ENCODE measurements at places on chromosomes 1 and 21. TPM values are rescaled to one million over a fixed set of nuclear protein-coding genes. Genes with fewer than 3 reads are reported as not detected.

- DNase-seq = no peak
Measured at GRCh38 chr1:100035214-100035613, 65.4 kb downstream of the SLC35A3 start.

GRCh38 chr1:226637147-226637935, 88.8 kb downstream of the STUM start:
- no peak for DNase-seq

DNA sequence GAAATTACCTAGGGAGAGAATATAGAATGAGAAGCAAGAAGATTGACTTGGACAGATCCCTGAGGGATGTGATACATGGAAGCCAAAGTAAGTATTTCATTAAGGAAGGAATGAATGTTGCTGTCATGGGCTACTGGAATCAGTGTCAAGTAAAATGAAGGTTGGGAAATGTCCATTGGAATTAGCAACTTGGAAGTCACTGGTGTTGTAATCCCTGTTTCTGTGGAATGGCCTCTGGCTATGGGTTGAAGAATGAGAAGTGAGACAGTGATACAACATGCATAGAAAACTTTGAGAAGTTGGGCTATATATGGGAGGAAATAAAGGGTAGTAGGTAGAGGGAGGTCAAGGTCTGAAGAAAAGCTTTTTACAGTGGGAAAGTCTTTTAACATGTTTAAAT, 54.7 kb downstream of the CCDC18 start:
- no peak for DNase-seq

DNA sequence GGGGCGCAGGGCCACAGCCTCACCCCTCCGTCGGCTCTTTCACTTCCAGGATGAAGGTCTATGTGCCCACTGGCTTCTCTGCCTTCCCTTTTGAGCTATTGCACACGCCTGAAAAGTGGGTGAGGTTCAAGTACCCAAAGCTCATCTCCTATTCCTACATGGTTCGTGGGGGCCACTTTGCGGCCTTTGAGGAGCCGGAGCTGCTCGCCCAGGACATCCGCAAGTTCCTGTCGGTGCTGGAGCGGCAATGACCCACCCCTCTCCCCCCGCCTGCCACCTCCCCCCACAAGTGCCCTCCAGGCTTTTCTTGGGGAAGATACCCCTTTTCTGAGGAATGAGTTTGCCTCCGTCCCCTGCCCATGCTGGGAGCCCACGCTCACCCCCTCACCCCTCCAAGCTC, 35.2 kb downstream of the EPHX1 start:
- no peak for DNase-seq

OBSCN gene
- total RNA-seq = 1.1 TPM

- no peak for DNase-seq
Measured at GRCh38 chr1:161989786-161990185, 33.9 kb downstream of the OLFML2B start.

DNA sequence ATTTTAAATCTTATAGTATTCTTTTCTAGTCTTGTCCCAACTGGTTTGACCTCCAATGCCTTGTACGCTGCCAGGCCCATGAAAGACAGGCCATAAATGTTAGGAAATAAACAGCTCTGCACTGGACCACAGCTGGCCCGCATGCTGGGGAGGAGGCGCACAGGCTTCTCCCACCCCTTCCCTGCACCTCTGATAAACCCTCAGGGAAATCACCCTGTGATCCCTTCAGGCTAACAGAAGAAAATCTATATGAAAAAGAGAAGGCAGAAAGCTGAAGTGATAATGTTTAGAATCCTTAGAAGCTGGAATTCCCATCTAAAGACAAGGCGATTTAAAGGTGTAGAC, 41.5 kb downstream of the COLGALT2 start:
- DNase-seq = no peak

- no peak for DNase-seq
Measured at GRCh38 chr1:39857126-39857878, 26.0 kb downstream of the TRIT1 start.

- no peak for DNase-seq
Measured at GRCh38 chr1:41762251-41762650, 156.5 kb downstream of the HIVEP3 start.

POGK gene
- 29.9 TPM for total RNA-seq

AKR7A3 gene
- total RNA-seq = not detected

NR1I3 gene
- total RNA-seq = not detected

DNA sequence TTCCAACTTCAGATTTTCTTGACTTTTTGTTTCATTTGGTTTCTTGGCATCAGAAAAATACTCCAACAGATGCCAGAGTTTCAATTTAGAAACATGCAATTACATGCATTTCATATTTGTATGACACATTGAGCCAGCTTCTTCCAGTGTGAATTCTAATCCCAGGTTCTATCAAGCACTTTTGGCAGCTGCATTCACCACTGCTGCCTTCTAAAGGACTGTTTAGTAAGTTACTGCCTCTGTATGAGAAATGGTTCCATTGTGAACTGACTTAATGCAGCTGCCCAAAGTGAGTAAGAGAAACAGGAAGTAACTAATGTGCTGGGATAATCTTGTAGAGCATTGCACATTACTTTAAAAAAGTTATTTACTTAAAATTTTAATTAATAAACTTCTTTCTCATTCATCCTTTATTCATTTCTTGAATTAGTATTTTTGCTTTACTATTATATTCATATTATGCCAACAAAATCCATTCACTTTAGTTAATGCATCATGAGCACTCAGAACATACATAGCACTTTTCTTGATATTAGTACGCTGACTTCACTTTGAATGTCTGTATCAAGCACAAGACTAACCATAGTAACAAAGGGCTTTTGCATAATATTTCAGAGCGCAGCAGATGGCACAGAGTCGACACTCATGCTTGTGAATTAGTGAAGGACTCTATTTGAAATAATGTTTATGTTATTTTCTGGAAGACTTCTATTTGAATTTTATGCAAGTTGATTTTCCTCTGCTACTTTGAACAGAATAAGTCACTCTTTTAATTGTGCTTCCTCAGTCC, 9.8 kb downstream of the RGS18 start:
- DNase-seq = no peak

GRCh38 chr21:41868062-41868710, 11.0 kb downstream of the PRDM15 start:
- DNase-seq = no peak

GRCh38 chr1:27399251-27400025, 7.0 kb downstream of the GPR3 start:
- no peak for DNase-seq

DNA sequence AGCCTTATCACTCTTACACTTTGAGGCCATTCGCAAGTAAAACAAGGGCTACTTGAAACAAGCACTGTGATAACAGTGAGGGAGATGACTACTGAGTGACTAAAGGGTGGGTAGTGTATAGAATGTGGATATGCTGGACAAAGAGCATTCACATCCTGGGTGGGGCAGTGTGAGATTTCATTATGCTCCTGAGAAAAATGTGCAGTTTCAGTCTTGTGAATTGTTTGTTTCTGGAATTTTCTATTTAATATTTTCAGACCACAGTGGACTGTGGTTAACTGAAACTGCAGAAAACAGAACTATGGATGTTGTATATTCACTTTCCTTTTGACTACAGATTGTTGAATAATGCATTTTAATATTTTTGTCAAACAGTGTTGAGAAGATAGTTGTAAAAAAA, 25.1 kb upstream of the B3GALT2 start:
- DNase-seq = peak; percentile 10

FCER1A gene
- total RNA-seq = not detected

- no peak for DNase-seq
Measured at GRCh38 chr1:175865041-175865766, 121.8 kb upstream of the TNR start.
